ENCODE measurements at places on chromosomes 11 and 22.

DNA sequence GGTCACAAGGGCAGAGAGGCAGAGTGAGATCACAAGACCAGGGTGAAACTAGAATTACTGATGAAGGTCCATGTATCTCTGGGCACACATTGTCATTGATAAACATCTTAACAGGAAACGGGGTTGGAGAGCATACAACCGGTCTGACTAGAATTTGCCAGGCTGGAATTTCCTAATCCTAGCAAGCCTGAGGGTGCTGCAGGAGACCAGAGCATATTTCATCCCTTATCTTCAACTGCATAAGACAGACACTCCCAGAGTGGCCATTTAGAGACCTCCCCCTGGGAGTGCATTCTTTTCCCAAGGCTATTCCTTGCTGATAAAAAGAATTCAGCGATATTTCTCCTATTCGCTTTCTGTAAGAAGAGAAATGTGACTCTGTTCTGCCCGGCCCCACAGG lies 84.6 kb upstream of the IZUMO1R start:
- DNase-seq = no peak

DNA sequence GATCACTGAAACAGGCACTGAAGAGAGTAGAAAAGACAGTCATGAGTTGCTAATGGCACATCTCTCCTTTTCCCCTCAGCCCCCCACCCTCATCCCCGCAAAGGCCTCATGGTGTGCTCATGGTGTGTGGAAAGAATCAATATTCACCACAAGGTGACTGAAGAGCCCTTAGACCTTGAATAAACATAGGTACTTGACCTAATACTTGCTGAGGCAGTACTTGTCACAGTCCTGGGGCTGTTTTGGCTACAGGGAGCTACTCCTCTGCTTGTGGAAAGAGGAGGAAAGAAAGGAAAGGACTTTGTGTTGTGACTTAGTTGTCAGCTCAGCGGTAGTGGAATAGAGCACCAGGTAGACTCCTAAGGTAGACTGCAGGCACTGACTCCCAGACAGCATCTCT lies 537.8 kb upstream of the CCDC179 start:
- DNase-seq = peak; percentile 75

- DNase-seq = no peak
Observed at GRCh38 chr22:39664485-39665200, 94.1 kb downstream of the CACNA1I start.

DNA sequence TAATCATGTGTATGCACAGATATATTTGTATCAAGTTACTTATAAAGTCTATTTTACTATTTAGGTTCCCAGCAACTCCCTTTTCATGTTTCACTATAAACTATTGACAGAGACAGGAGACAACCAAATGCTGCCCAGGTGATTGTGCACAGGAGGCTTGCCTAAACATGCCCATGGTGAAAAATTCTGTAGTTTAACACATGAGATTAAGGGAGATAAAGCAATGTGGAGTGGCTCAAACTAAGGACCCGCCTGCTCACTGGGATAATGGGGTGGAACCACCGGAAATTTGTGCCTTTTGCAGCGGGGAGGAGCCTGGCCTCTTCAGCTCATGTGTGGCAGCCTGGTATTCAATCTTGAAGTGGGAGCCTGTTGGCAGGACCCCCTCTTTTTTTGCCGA lies 459.5 kb upstream of the CNTN5 start:
- DNase-seq = peak; percentile 59

- DNase-seq = peak; percentile 51
Observed at GRCh38 chr22:24521791-24522245, 26.7 kb downstream of the UPB1 start.

GRCh38 chr22:48235744-48236143 lies 1473.3 kb downstream of the TBC1D22A start:
- no peak for DNase-seq

DNA sequence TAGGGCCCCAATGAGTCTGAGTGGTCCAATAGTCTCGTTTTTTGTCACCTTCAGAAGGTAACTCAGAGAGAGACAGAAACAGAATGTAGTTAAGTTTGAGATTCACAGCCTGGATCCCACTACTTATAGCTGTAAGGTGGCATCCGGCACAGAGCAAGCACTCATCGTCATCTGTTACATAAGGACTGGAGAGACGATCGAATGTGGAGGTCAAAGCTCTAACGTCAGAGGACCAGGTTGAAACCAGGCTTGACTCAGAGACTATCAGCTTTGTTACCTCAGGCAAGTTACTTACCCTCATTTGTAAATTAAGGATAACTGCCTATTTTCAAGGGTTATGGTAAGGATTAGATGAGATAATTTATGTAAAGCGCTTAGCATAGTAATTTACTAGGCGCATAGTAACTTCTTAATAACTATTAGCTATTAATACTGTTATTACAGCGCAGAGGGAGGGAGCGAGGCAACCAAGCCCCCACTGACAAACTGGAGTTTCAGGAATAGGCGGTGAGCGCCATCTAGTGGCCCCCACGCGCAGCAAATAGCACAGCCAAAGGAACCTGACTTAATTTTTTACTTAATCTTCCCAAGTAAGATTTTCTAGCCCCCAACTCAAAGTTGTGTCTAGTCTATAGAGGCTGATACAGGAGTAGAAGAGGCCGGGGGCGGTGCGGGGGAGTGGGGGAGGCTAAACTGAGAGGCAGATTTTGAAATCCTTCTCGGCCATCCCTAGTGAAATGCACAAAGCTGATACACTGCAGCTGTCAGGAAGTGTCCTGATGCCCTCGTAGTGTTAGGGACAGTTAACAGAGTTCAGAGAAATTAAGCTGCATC lies 29.0 kb upstream of the API5 start:
- peak; percentile 50 for DNase-seq

DNA sequence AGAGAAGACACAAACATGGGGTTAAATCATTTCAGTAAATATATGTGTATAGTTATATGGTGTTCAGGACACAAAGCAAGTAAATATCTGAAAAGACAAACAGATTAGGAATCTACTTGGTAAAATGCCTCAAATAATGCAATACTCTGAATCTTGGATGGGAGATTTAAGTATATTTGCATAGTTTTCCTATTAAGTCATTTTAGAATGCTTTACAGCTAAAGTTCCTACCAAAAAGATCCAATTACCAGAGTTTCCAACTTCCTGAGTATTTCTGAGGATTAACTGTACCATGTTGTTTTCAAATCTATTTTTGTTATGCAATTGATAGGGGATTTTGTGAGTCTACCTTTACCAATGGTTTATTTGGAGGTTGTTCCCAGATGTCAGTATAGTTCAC lies 424.4 kb upstream of the CCDC179 start:
- no peak for DNase-seq

- peak; percentile 87 for DNase-seq
Observed at GRCh38 chr11:47355283-47356128, 3.0 kb upstream of the MYBPC3 start.

GRCh38 chr11:78145511-78146025 lies 6.1 kb upstream of the ALG8 start:
- no peak for DNase-seq

DNA sequence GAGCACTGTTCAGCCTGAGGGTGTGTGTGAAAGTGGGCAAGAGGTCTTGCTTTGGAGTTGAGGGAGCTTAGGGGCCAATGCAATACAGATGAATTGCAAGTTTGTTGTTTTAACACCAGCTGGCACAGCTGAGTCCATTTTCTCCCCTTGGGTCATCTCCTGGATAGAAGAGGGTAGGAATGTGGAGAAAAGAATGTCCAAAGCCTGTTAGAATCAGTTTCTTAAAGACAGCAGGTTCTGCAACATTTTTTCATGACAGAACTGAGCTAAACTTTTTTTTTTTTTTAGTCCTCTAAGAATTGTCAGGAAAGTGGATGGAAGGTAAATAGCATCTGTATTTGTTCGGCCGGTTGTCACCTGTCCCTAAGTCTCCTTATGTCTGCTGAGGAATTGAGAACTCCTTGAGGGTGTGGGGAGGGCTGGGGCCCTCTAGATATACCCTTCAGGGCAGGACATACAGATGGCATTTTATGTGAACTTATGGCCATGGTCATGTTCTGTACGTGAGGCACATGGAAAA lies 211.1 kb upstream of the CADM1 start:
- no peak for DNase-seq

- DNase-seq = no peak
Observed at GRCh38 chr11:128524172-128524571, 63.2 kb downstream of the ETS1 start.

DNA sequence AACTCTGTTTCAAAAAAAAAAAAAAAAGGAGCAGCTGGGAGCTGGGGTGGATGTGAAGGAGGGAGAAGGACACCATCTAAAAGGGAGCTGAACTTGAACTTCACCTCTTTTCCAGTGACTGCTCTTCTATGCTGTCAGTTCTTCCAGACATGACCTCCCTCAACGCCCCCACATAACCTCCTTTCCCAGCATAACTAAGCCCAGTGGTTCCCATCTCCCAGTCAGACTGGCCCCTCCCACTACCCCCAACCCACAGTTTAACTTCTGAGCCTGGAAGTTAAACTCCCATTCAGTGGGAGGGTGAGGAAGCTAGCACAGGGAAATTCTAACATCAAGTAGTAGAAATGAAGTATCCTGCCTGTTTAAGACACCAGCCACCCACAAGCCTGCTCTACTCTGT lies 1.8 kb downstream of the ARHGAP1 start:
- DNase-seq = no peak

- DNase-seq = no peak
Observed at GRCh38 chr11:115576606-115577380, 72.6 kb upstream of the CADM1 start.

DNA sequence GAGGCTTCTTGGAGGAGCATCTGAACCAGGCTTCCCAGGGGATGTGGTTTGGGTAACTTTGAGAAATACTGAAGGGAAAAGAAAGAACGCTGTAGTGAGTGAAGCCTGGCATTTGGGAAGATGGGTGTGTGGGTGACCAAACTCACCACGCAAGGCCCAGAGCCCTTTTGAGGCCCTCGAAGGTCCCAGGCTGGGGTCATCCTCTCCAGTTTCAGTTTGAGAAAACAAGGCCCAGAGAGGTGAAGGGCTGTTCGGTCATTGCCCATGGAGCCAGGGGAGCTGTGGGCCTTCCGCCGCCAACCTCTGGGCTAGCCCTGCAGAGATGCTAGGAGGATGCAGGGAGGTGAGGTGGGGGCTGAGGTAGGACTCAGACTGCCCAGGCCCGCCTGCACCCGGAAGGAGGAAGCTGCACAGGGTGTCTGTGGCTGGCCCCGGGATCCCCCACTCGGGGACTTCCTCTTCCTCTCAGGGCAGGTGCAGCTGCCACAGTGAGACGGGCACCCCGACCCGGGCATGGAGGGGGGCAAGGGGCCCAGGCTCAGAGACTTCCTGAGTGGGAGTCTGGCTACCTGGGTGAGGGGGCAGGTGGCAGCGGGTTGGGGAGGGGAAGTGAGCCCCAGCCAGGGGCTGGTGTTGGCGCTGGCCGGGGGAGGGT lies at the start of gene CCDC88B:
TSS of gene CCDC88B (plus strand) at position 451 of the 655 bp plus-strand sequence. CDS start at position 514, 63 bp downstream.
- DNase-seq = no peak

- no peak for DNase-seq
Observed at GRCh38 chr11:72443016-72443415, 8.7 kb upstream of the CLPB start.

DNA sequence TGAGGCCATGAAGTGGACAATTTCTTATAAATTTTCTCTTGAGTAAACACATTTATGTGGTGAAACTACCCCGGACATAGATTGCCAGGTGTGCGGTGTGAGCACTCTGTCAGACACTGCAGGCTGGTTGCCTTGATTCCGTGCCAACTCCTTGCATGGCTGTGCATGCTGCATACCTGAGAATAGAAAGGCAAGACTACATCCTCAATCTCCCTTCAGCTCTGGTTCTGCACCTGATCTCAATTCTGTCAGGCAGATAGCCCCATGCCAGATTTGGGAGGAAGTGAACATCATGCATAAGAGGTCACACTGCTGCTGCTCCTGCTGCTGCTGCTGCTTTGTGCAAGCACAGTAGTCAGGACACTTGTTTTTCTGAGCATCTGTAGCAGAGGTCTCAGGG lies 42.5 kb upstream of the DEUP1 start:
- peak; percentile 55 for DNase-seq

GRCh38 chr11:8218409-8218808 lies 45.3 kb downstream of the LMO1 start:
- no peak for DNase-seq

- no peak for DNase-seq
Observed at GRCh38 chr11:13972944-13973343, 10.4 kb downstream of the SPON1 start.

DNA sequence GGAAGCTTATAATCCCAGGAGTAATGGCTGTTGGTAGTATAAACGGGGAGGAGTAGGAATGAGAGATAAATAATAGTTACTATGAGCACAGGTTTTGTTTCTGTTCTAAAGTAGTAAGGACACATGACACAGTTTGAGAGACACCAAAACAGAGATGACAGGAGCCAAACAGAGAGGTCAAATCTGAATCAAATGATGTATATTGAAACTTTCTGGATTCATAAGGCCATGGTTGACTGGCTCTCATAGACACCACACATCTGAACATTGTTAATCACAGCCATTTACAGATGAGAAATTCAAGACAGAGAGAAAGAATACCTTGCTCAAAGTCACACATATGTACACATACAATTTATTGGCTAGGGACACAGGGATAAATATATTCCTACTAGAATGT lies 63.4 kb upstream of the UCP3 start:
- no peak for DNase-seq

GRCh38 chr11:71199226-71199820 lies 53.1 kb downstream of the SHANK2 start:
- no peak for DNase-seq

GRCh38 chr11:120510406-120511115 lies 987 bp upstream of the GRIK4 start:
- DNase-seq = no peak

GRCh38 chr22:22705328-22706100 lies 61.1 kb downstream of the GGTLC2 start:
- no peak for DNase-seq

- no peak for DNase-seq
Observed at GRCh38 chr11:45254070-45254469, 32.1 kb downstream of the SYT13 start.

DNA sequence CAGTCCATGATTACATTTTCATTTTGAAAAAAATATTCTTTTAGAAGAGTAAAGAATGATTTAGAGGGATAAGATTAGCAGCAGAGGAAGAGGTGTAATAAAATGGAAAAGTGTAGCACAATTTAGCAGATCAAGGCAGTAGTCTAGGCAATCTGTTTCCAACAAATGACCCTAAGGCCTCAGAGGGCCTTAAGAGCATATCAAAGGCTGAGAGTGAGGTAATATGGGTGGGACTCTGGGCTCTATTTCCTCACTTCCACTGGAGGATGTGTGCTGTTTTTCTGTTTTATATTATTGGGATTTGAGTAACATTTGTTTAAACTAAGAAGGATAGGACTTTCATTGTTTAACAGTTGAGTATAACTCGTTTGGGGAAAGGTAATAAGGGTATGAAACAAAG lies 28.8 kb downstream of the CCDC81 start:
- no peak for DNase-seq

GRCh38 chr11:44883277-44883676 lies 67.4 kb downstream of the TP53I11 start:
- DNase-seq = no peak

GRCh38 chr11:35029979-35030682 lies 108.8 kb upstream of the CD44 start:
- DNase-seq = no peak

- DNase-seq = no peak
Observed at GRCh38 chr22:48256041-48256739, 1493.7 kb downstream of the TBC1D22A start.

Data from NCI-H345 (cell line).